ENCODE measurements at places on chromosomes 12 and 14. TPM values are rescaled to one million over a fixed set of nuclear protein-coding genes. Genes with fewer than 3 reads are reported as not detected.

- DNase-seq: no peak
Measured at GRCh38 chr12:101847325-101847724, 16.6 kb upstream of the GNPTAB start.

DNA sequence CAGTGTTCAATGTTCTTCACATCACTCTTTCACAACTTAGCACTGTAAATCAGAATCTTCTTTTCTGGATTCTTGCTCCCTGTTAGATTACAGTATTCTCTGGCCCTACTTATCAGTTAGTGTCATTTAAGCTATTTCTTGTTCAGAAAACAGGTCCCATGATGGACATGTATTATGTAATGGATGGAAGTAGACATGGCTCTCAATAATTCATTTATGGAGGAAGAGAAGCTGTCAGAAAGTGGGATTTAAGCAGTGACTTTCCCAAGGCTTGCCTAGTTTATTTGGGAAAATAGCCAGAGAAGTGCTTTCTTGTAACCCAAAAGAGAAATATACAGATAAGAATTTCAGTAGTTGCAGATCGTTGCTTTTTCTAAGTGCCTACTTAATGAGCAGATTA is 1.6 kb downstream of the ERC1 start:
- no peak for DNase-seq

GRCh38 chr12:69474456-69474855 is 4.3 kb downstream of the FRS2 start:
- DNase-seq: no peak

DNA sequence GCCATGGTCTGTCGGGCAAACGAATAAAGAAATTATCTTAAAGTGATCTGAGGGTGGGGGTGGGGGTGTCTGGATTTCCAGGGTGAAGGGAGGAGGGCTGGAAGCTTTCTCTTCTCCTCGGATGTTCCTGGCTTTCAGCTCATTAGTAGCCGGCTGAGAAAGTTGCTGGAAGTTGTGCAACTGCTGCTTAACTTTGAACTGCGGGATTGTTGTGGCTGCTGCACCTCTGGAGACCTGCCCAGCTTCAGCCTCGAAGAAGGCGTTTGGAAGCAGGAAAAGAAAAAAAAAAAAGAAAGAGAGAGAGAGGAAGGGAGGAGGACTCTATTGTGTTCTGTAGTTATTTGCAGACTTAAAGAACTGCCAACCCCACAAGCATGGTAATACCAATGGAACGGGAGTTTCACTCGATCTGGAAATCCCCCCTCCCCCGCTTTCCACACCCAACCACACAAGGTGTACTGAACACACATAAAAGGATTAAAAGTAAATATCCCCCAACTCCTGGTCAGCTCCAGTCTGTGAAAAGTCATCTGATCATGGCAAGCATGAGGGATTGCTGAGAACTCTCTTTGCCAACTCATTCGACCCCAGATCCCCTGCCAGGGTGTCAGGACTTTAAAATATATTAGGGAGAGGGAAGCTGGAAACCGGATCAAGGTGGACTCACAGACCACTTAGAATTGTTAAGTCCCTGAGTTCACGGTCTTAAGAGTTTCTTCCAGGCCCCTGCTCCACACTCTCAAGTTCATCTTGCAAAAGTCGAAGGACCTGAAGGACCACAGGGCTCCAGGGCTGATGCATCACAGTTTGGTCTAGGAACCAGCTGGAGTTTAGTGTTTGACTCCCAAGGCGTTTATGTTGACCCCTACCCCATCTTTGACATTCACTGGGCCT is at the start of gene RASSF9:
RASSF9 (minus strand) TSS at position 213 of the 894 bp plus-strand sequence; CDS start at position 5, 208 bp downstream.
- peak; percentile 44 for DNase-seq

DNA sequence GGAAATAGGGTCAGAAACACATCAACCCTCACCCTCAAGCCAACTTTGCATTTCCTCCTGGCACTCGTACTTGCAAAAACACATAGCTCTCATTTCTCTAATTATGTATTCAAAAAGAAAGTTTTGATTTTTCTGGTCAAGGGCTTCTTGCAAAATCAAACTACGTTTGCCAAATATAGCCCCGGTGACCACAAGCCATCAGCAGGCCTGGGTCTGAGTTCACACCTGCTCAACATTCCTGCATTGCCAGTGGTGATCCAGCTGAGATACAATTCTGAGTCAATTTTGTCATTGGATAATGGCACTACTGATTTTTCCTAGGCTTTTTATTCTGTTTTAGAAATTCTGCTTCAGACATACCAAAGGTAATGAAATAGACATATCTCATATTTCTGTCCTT is 10.7 kb upstream of the BHLHE41 start:
- no peak for DNase-seq

DNA sequence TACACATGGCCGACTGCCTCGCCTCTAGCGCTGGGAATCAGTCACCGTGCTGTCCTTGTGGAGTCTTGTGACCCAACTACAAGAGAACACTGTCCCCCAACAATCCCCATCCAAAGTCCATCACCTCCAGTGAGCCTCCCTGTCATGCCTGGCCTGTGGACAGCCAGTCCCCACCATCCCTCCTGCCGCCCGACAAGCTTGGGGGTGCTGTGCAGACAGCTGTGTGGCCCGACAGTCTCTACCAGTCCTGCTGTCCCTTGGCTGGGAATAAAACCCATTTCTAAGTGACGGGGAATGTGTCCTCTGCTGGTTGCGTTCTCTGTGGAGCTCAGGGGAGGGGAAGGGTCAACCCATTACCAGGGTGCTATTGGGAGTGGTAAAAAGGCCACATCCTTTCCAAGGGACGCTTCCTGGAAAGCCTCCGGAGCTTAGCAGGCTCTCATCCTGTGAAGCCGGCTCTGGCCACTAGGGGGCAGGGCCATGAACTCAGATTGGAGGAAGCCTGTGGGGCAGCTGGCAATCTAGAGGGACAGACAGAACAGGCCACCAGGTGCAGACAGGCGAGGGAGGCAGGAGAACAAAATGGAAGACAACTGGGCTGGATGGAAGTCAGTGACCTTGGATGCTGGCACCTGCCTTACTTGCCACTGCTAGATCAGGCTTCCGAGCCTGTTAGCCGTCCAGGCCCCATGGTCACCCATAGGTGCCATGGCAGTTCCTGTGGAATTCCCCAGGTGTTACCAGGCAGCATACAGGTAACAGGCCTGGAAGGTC is 12.0 kb upstream of the BLTP3B start:
- no peak for DNase-seq

- no peak for DNase-seq
Measured at GRCh38 chr12:109479761-109480160, 2.3 kb downstream of the UBE3B start.

- DNase-seq: peak; percentile 29
Measured at GRCh38 chr14:58428118-58428683, 682 bp downstream of the KIAA0586 start.

The EID3 gene
- 4.0 TPM for polyA plus RNA-seq

GRCh38 chr12:96176575-96176974 is 17.6 kb upstream of the ELK3 start:
- no peak for DNase-seq

GRCh38 chr12:85630851-85631250 is 205.4 kb downstream of the RASSF9 start:
- DNase-seq: no peak

GRCh38 chr12:510071-510825 is 50.5 kb downstream of the B4GALNT3 start:
- peak; percentile 50 for DNase-seq

DNA sequence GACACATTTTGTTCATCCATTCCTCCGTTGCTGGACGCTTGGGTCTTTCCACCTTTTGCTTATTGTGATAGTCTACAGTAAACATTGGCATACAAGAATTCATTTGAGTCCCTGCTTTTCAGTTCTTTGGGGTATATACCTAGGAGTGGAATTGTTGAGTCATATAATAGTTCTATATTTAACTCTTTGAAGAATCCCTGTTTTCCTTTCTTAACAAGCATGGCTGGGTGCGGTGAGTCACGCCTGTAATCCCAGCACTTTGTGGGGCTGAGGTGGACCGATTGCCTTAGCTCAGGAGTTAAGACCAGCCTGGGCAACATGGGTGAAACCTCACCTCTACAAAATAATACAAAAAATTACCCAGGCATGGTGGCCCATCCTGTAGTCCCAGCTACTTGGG is 75.4 kb downstream of the CCDC92 start:
- DNase-seq: no peak

- DNase-seq: no peak
Measured at GRCh38 chr12:39368096-39368495, 74.8 kb downstream of the KIF21A start.

The COCH gene
- 5.4 TPM for polyA plus RNA-seq

The CLEC2B gene
- 2.7 TPM for polyA plus RNA-seq

DNA sequence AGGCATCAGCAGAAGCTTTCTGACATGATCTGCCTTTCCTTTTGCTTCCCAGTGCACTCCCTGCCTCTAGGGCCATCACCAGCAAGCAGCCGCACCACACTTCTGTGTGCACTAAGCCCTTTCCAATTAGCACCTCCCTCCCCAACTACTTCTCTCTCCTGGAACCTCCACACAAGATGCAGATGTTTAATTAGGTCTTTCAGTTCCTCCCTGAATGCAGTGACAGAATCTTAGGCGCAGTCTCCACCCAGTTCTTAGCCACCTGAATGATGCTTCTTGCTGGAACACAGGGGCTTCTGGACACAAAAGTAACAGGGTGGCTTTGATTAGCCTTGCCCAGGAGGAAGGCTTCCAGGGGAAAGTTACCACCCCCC is 32.9 kb downstream of the NIN start:
- no peak for DNase-seq

GRCh38 chr12:110079477-110080400 is 31.4 kb upstream of the C12orf76 start:
- DNase-seq: no peak

- DNase-seq: no peak
Measured at GRCh38 chr14:67908052-67908754, 88.6 kb downstream of the RAD51B start.

- DNase-seq: no peak
Measured at GRCh38 chr12:113818833-113819232, 147.3 kb downstream of the RBM19 start.

GRCh38 chr14:64715146-64715627 is 11.0 kb downstream of the PLEKHG3 start:
- DNase-seq: no peak

- no peak for DNase-seq
Measured at GRCh38 chr12:75974323-75975187, 57.0 kb downstream of the PHLDA1 start.

- no peak for DNase-seq
Measured at GRCh38 chr14:75824318-75824717, 157.5 kb downstream of the TGFB3 start.

The RPGRIP1 gene
- 0.47 TPM for polyA plus RNA-seq

- DNase-seq: no peak
Measured at GRCh38 chr12:1564067-1564466, 30.3 kb downstream of the FBXL14 start.

The CCT2 gene
- 264 TPM for polyA plus RNA-seq

DNA sequence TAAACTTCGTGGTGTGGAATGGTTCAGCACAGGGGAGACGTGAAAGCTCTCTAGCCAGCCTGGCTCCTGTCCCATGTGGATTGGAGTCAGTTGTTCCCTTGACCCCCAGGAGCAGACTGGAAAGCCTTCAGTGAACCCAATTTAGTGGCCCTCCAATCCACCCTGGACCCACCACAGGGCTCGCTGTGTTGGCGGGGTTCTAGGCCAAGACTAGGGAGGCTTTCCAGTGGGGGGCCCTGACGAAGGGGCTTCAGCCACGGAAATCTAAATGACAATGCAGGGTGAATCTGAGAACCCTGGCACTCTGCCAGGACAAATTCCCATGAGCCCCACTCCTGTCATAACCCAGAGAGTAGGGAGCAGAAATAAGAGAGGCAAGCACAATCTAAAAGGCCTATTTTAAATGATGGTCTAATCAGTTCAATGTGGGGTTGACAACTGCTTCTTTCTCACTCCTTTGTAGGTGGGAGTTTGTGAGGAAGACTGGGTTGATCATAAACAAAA is 110.8 kb downstream of the SLC35F4 start:
- no peak for DNase-seq

- DNase-seq: no peak
Measured at GRCh38 chr12:123038966-123039365, 58.5 kb downstream of the ARL6IP4 start.

GRCh38 chr14:56195704-56196103 is 77.5 kb downstream of the PELI2 start:
- no peak for DNase-seq

- no peak for DNase-seq
Measured at GRCh38 chr14:89215114-89215513, 201.9 kb downstream of the FOXN3 start.

All from left renal cortex interstitium (tissue), 4 donors.